Activated T-helper 1 cell treated with Interleukin-2 at 50 U/mL for 16 hours (primary cell): ENCODE measurements at places on chromosomes 1 and 21.

GRCh38 chr1:2650967-2651645 is 18.3 kb upstream of the MMEL1 start:
- no peak for DNase-seq

DNA sequence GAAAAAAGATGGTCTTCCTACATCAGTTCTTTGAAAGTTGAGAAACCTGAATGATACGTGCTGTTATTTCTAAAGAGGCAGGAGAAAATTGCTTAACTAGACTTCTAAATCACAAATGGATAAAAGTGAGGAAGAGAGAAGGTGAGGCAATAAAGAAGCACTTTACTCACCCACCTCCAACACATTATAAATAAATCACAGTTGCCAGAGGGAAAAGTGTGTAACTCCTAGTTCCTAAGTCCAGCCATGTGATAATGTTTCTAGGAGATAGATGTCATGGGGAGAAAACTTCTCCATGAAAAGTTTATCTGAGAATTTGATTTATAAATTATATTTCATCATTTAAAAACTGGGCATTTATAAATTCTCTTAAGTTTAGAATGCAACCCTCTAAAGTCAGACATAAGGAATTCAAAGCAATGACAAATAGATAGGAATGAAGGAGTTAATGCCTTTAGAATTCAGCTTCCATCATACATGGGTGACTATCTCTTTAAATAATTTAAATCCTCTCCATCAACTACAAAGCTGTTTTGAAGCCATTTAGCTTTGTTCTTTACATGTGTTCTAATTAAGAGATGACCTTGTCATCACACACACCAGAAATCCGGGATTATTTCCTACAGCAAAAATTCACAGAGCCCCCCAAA is 60.0 kb downstream of the NRIP1 start:
- DNase-seq: no peak

GRCh38 chr1:52635321-52636089 is 2.5 kb downstream of the SHISAL2A start:
- DNase-seq: no peak

GRCh38 chr1:189429610-189430009 is 1048.1 kb downstream of the BRINP3 start:
- DNase-seq: no peak

DNA sequence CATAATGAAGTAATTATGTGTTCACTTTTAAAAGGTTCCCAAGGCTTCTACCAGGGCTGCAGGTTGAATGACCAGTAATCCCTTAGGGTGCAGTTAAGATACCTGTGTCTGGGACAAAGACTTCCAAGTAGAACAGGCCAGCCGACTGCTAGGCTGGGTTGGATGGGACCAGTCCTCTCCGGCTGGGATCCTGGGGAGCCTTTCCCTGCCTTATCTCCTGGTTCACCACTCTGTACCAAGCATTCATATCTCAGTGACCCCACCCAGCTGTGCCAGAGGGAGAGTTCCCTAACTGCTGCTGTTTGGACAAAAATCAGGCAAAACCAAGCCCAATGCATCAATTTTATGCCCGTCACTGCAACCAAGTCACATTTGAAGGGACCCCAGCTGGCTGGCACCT is 116.2 kb upstream of the ATP1A1 start:
- DNase-seq: no peak

- DNase-seq: no peak
These were observed 48.6 kb downstream of the PCNX2 start for GRCh38 chr1:233246965-233247364.

DNA sequence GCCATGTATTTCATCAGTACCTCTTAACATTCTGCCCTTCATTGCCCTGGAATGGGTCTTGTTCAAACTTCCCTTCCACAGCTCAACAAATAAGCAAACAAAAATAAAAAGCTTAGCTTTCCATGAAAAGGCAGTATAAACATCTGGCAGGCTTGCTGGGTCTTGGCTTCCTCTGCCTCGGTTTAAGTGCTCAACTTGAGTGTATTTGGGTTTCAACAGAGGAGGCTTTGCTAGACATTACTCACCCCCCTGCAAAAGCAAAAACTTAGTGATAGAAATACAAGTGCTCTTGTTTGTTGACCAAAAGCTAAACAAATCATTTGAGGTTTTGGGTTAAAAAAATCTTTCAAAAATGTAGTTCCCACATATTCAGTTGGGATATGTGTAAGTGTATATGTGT is 518.5 kb downstream of the PLPP3 start:
- no peak for DNase-seq

DNA sequence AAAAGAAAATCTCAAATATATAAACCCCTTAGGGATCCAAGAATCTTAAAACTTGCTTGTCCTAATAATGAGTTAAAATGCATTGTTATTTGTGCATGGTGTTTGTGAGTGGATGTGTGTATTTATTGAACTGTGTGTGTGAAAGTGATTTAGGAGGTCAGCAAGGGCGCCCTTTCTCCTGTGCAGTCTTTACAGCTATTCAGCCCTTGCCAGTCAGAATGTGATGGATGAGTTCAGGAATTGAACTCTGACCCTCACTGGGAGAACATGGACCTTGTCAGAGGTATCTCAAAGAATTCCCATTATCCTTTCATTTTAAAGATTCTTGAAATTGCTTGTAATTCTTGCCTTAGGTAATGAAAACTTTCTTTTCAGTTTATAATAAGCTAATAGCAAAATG is 493.0 kb upstream of the ADGRL4 start:
- no peak for DNase-seq
